ENCODE measurements at places on chromosomes 3 and 15.

- no peak for DNase-seq
These were observed 245.3 kb downstream of the FEZF2 start for GRCh38 chr3:62128051-62128450.

GRCh38 chr3:122294359-122294758 is 30.7 kb upstream of the CSTA start:
- DNase-seq = no peak

- no peak for DNase-seq
These were observed 20.4 kb downstream of the ISG20 start for GRCh38 chr15:88658972-88659931.

GRCh38 chr15:55282284-55282833 is 7.3 kb downstream of the RAB27A start:
- DNase-seq = no peak

DNA sequence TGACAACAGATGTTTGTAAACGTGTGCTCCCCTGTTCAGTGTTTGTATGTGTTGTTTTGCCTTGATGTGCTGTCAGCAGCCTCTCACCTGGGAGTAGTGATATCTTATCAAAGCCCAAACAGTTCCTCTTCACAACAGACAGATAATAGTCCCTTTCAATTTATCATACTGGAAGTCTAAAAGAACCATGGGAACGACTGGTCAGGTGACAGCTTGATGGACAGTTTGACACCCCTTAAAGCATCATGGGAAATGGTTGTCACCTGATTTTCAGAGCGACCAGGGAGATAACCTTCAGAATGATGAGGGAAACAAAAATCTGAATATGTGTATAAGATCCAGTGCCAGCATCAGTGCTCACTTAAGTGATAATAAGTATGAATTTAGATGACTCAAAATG is 146.3 kb upstream of the SOX2 start:
- no peak for DNase-seq

- DNase-seq = no peak
These were observed 563.5 kb downstream of the PDCD6IP start for GRCh38 chr3:34361921-34362320.

GRCh38 chr3:43644443-43644842 is 22.6 kb upstream of the ANO10 start:
- no peak for DNase-seq

- no peak for DNase-seq
These were observed 100.1 kb downstream of the ADAMTSL3 start for GRCh38 chr15:83753872-83754493.

DNA sequence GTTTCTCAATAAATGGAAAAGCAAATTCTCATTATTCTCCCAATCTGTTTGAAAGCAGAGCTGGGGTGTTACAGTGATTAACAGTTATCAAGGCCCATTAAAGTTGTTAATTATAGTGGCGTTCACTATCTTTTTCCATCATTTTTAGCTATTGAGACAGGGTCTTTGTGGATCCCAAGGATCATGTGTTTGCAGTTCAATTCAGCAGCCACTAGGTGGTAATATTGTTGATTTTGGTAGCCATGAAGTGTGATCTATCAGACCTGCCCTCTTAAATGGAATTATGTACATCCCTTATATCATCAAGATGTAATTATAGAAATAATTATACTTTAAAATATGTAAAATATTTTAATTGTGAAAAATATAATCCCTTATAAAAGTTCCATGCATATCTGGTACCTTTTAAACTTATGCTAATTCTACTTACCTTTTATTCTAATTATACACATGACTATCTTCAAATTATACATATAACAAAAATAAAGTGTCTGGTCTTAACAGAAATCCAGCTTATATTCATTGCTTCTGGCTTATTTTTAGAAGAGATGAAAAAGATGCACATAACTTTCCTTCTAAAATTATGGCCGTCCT is 126.4 kb downstream of the GREM1 start:
- no peak for DNase-seq

DNA sequence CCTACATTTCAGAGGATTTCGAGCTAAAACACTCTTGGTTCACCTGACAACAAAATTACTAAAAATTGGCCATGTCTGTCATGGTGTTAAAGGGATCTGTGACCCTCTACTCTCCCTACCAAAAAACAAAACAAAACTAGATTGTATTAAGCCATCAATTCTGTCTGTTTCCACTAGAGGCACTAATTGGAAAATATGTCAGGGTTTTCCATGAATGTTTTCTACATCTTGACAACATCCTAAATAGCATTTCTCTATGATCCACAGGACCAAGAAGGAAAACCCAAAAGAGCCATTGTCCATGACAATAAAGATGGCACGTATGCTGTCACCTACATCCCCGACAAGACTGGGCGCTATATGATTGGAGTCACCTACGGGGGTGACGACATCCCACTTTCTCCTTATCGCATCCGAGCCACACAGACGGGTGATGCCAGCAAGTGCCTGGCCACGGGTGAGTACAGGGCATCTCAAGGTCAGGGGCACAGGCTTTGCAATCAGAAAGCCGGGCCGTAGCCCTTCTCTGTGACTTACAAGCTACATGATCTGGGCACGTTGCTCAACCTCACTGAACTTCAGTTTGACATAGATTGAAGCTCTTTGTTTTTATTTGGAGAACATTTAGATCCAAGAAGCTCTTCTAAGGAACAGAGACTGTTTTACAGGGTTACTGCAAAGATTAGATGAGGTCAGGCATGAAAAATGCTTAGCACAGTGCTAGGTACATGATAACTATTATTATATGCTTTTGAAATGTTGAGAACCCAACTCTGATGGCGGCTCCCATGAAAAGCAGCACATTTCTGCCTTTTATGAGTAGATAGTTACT is 74.8 kb downstream of the DNASE1L3 start:
- no peak for DNase-seq

- no peak for DNase-seq
These were observed 188.9 kb downstream of the FMN1 start for GRCh38 chr15:33005582-33005981.

- no peak for DNase-seq
These were observed 133.6 kb downstream of the TPRG1 start for GRCh38 chr3:189305412-189305811.

DNA sequence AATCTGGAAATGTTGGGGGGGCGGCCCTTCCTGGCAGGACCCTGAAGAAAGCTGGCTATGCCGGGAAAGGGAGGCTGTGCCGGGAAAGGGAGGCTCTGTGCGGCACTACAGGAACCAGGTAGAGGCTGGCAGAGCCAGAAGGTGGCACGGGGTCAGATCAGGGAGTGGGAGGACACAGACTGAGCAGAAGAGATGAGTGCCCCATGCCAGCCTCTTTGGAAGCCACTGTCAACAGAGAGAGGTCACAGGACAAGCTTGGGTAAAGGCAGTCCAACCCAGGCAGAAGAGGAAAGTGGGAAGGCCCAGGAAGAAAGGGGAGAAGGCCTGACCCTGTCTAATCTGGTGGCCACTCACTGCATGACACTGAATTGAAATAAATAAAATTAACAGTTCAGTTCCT is 1.5 kb downstream of the C15orf62 start:
- no peak for DNase-seq

GRCh38 chr3:82129221-82129801 is 367.9 kb upstream of the GBE1 start:
- no peak for DNase-seq

DNA sequence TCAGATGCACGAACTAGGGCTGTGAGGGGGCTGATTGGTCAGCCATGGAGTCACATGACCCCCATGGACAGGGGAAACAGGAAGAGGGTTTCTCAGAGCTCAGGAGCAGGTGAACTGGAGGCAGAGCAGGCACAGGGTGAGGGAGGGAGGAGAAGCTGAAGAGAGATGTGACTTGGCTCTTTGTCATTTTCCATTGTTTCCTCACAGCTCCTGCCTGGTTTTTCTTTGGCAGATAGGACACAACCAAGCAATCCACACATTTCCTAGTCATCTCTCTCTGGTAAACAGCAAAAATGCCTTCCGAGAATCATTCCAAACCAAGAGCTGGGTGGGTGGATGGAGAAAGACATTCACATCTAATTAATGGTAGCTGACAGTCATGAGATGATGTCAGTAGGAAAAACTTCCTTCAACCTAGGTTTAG is 43.4 kb upstream of the LMCD1 start:
- DNase-seq = no peak

GRCh38 chr15:101317336-101317872 is 22.4 kb upstream of the SNRPA1 start:
- DNase-seq = no peak

- no peak for DNase-seq
These were observed 218.6 kb upstream of the LRRFIP2 start for GRCh38 chr3:37392957-37393356.

- DNase-seq = no peak
These were observed 285.8 kb upstream of the SEMA6D start for GRCh38 chr15:47431501-47431900.

DNA sequence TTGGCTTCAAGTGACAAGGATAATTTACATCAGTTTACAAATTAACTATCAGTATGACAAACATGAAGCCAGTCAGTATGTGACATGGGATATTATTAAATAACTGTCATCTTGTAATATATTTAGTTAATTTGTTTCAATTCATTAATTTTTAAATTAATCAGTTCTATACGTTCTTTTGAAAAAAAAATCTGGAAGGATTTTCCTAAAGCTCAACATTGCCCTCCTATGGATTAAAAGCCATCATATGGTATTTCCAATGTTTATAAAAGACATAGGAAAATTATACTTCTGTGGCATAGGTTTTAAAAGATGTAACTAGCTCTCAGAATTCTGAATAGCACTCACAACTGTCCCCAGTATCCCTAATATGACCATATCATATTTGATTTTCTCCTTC is 134.4 kb downstream of the PLOD2 start:
- no peak for DNase-seq

- no peak for DNase-seq
These were observed at the start of gene GRIP2 for GRCh38 chr3:14539742-14540491. Gene GRIP2 (minus strand): TSS chr3:14540342. CDS start chr3:14540308, 34 bp downstream.

DNA sequence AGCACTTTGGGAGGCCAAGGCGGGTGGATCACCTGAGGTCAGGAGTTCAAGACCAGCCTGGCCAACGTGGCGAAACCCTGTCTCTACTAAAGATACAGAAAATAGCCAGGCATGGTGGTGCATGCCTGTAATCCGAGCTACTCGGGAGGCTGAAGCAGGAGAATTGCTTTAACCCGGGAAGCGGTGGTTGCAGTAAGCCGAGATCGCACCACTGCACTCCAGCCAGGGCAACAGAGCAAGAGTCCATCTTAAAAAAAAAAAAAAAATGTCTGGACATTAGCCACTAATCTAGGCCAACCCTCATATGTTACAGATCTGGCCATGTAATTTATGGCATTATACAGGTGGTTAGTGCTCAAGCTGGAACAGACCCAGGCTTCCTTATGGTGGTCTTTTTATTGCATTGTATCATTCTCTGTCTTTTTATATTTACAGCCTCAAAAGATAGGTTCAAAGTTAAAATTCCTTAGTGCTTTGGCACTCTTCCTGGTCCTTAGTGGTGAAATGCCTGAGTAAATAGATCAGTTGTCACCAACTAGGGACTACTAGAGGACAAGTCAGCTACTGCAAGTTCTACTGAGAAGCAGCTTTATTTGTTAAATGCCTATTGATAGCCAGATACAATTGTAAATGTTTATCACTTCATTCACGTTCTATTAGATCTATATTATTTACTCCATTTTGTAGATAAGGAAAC is 16.0 kb downstream of the STARD9 start:
- no peak for DNase-seq

DNA sequence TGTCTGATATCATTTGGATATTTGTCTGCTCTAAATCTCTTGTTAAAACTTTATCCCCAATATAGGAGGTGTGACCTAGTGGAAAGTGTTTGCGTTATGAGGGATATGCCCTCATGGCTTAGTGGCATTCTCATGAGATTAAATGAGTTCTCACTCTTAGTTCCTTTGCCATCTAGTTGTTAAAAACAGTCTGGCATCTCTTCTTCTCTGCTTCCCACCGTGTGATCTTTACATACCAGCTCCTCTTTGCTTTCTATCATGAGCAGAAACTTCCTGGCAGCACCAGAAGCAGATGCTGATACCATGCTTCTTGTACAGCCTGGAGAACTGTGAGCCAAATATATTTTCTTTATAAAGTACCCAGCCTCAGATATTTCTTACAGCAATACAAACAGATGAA is 33.0 kb downstream of the NLGN1 start:
- DNase-seq = no peak

- no peak for DNase-seq
These were observed 209.4 kb downstream of the DIPK2A start for GRCh38 chr3:144181062-144181461.

DNA sequence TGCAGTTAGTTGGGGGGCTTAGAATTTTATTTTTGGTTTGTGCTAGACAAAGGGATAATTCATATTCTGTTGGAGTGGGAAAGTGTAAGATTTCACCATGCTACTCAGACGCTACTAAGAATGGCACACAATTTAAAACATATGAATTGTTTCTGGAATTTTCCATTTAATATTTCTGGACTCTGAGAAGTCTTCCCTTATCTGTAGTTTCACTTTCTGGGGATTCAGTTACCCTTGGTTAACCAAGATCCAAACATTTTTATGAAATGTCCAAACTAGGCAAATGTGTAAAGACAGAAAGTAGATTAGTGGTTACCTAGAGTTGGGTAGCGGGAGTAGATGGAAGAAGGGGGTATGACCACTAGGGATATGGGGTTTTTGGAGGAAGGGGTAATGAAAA is 53.1 kb downstream of the TCF12 start:
- no peak for DNase-seq

DNA sequence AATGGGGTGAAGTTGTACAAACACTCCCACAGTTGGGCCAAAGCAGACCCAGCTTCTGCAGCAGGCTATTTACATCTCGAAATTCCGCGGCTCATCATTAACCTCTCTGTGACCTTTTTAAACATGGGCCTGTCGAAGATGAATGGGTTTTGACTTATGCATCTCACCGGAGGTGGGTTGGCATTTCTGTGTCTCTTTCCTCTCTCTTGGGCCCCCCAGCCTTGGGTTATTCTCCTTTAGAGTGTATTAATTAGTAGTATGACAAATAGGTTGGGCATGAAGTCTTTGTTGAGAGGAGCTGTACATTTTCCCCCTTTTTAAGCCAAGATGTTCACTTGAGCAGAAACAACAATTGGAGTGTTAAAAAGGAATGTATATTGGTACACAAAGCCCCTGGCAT is 9.8 kb downstream of the SMAD6 start:
- DNase-seq = no peak

DNA sequence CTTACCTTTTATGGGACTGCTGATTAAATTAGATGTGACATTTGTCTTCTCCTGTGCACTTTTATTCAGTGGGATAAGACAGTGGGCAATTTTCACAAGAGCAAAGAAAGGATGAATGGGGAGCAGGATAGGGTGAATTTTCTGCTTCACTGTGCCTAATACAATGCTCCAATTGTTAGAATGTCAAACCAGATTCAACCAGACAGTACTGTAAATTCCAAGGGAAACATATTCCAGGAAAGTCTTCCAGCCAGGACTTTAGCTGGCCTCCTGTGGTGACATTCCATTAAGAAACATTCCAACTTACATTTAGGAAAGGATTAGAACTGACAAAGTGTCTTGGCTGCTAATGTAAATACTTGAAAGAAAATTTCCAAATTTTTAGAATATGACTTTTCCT is 100.1 kb upstream of the PROK2 start:
- DNase-seq = no peak

- no peak for DNase-seq
These were observed 54.4 kb downstream of the DCUN1D1 start for GRCh38 chr3:182925944-182926337.

Data from activated naive CD4-positive, alpha-beta T cell (primary cell).